ENCODE measurements at places on chromosomes 5 and 9.

DNA sequence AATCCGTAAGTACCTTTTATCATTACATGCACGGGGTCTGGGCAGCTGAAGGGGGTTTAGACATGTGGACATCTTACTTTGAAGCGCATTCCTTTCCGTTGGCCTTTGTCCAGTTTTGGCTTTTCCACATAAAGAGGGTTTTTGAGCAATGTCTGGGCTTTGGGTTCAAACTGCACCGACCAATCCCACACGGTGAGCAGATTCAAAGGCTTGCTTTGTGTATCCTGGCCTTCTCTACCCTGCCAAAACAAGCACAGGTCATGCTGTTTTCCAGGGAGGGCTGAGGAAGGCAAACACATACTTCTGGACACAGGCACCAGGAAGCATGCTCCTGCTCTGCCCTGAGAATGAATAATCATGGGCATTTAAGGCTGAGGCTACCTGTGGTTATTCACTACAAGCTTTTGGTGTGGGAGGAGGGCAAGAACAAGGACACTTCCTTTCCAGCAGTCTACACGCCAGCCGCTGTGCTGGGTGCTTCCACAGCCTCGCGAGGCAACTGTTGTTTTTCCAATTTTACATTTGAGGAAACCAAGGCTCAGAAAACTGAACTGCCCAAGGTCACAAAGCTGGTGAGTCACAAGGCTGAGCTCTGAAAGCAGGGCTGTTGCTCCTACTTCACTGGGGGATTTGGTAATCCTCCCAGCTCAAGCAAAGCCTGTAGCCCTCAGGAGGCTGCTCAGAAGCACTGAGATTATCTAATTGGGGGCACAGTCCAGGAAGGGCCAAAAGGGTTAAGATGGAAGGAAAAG is 59.8 kb upstream of the GOLPH3 start:
- no peak for DNase-seq

DNA sequence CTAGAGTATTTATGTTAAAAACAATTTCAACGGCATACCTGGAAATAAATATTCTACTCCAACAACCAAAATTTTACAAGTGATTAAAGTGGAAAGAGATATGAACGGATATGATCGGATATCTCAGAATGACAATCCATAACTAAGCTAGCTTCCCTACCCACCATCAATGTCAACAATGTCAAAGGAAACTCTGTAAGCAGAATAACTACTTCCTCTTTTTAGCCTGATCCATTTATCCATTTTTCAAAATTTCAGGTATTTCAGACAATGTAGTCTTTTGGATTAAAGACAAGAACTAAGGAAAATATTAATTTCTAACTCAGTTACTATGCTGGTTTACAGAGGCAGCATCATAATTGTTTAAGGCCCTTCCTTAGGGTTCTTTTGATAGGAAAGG is 188.7 kb downstream of the DENND1A start:
- DNase-seq, result no peak

GRCh38 chr9:128149001-128149701 is at the start of gene LCN2:
LCN2 (plus strand) TSS chr9:128149453; CDS start chr9:128149526, 73 bp downstream.
- DNase-seq, result no peak

DNA sequence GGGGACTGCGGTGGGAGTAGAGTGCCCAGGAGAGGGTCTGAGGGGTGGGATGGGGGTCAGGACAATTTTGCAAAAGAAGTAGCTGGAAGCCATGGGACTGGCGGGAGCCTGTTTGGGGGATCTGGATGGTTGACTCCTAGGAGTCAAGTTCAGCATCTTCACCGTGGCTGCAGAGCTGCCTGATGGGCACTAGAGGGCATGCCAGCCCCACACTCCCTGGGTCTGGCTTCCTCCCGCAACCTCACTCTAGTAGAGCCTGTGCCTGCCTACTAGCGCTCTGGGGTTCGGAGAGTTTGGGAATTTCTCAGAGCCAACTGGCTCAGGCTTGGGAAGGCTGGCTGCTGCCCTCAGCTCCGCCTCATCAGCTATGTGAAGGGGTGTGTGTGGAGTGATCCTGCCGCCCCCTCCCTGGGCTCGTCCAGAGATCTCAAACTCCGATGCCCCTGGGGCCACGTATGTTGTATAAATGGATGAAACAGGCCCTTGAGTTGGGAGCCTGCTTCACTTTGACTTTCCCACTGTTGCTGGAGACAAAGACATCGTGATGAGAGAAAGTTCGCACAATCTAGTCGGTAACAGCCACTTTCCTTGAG is 10.8 kb downstream of the TSPAN17 start:
- DNase-seq, result no peak

GRCh38 chr5:33975852-33976251 is 8.6 kb downstream of the SLC45A2 start:
- no peak for DNase-seq

- no peak for DNase-seq
Measured at GRCh38 chr9:99748266-99748665, 73.4 kb upstream of the NR4A3 start.

GRCh38 chr5:143166661-143167420 is 236.6 kb downstream of the NR3C1 start:
- DNase-seq, result no peak

GRCh38 chr5:172868924-172869591 is 35.0 kb downstream of the ERGIC1 start:
- peak; percentile 87 for DNase-seq

GRCh38 chr5:151051066-151051930 is 29.5 kb downstream of the TNIP1 start:
- no peak for DNase-seq

DNA sequence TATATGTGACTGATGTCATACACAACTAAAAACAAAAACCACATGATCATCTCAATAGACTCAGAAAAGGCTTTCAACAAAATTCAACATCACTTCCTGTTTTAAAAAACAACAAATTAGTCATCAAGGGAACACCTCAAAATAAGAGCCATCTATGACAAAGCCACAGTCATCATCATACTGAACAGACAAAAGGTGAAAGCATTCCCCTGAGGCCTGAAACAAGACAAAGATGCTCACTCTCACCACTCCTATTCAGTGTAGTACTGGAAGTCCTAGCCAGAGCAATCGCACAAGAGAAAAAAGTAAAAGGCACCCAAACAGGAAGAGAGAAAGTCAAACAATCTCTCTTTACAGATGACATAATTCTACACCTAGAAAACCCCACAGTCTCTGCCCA is 893.5 kb upstream of the EDIL3 start:
- no peak for DNase-seq

- no peak for DNase-seq
Measured at GRCh38 chr5:43616535-43616934, 13.6 kb downstream of the NNT start.

DNA sequence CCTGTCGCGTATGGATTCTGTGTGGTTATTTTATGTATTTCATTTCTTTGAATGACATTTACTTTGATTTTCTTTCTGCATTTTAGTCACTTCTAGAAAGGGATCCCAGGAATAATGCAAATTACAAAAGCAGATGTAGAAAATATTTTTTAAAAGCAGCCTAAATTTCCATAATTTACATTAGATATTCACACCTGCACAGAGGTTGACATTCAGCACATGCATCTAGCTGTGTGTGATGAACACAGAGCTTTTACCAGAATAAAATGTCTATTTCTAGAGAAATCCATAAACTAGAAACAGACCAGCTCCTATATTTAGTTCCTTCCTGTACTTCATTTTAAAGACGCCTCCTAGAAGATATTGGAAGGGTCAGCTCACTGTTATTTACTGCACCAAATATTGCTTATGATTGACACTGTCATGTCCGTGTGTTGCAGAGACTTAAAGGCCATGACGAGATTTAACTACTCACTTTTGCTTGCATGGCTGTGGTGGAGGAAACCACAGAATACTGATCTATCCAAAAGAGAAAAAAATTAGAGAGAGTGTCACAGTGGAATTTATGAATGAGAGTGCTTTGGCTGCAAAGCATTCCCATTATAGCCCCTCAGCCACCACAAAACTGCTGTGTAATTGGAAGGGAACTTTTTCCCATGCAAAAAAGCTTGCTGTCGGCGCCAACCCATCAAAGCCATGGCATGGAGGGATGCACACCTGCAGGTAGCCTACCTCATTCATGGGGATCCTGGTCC is 58.1 kb downstream of the EBF1 start:
- no peak for DNase-seq

- no peak for DNase-seq
Measured at GRCh38 chr9:34256987-34257585, 72.0 kb downstream of the KIF24 start.

DNA sequence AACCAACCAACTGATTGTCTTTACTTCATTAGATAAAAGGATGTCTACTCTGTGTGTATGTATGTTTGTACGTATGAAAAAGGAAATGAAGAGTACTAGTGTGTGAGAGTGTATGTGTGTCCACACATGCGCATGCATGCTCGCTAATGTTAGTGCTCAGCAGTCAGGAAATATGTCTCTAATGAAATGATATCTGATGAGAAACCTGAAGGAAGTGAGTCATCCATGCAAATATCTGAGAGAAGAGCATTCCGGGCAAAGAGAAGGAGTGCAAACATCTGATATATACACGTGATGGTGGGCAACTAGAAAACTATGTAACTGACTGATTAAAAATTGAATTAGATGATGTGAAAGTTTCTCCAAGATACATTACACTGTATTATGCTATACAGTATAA is 29.6 kb upstream of the UGCG start:
- no peak for DNase-seq

GRCh38 chr5:163938595-163938994 is 433.2 kb downstream of the MAT2B start:
- DNase-seq, result no peak

GRCh38 chr9:82183181-82183860 is 194.7 kb downstream of the SPATA31D1 start:
- DNase-seq, result no peak

DNA sequence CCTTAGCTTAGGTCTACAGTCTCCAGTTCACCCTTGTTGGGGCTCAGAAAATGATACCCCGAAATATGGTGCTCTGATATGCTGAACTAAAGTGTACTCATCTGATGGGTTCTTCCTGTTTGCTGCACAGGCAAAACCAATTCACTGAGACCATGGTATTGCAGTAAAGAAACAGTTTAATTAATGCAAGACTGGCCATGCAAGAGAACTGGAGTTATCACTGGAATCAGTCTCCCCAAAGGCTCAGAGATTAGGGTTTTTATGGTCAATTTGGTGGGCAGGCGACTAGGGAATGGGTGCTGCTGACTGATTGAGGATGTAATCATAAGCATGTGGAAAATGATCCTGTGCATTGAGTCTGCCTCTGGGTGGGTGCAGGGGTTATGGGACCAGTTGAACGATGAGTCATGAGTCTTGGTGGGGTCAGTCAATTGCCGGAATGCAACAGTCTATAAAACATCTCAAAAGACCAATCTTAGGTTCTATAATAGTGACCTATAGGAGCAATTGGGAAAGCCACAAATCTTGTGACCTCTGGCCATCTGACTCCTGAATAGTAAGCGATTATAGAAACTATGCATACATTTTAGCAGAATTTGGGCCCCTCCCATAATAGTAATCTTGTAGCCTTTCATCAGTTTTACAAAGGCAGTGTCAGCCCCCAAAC is 113.0 kb upstream of the ANKRD55 start:
- DNase-seq, result no peak

GRCh38 chr5:90897618-90898017 is 339.0 kb downstream of the ADGRV1 start:
- no peak for DNase-seq

DNA sequence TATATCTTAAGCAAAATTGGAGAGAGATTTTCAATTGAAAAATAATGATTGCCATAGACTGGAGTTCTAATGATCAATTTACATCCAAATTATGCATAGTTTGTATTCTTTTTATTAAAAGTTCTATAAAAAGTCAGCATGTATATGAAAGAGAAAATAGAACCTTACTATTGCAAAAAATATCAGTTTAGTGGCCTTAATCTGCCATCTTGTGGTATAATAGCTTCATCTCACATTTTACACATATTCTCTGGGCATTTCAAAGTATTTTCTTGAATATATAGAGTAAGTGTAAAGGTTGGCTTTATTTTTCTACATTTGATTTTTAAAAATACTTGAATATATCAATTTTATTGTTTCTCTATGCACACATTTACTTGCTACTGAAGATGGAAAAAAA is 1858.6 kb upstream of the CDH9 start:
- DNase-seq, result no peak

DNA sequence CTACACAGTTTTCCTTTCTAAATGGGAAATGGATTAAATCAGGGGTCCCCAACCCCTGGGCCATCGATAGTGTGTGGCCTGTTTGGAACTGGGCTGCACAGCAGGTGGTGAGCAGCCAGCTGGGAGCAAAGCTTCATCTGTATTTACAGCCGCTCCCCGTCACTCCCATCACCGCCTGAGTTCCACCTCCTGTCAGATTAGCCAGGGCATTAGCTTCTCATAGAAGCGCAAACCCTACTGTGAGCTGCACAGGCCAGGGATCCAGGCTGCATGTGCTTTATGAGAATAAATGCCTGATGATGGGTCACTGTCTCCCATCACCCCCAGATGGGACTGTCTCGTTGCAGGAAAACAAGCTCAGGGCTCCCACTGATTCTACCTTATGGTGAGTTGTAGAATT is 41.2 kb upstream of the FLT4 start:
- no peak for DNase-seq

GRCh38 chr9:126336736-126337325 is 10.2 kb downstream of the MVB12B start:
- no peak for DNase-seq

DNA sequence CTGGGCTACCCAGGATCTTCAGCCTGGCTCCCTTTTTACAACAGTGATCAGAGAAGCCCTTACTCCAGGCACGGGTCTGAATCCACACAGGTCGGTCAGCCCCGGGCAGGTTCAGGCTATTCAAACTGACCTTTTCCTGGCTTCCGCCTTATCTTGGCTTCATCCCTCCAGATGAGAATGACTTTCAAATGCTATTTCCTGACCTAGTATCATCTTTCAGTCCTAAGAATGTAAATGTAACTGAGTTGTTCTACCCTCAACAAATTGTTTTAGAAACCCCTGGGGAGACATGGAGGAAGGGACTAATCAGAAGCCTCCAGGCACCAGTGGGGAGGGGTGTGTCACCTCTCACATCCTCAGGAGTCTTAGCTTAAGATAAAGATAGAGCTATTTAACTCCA is 213.2 kb downstream of the EPB41L4A start:
- no peak for DNase-seq

- DNase-seq, result peak; percentile 100
Measured at GRCh38 chr5:125484742-125485641, 738.6 kb upstream of the ZNF608 start.

- no peak for DNase-seq
Measured at GRCh38 chr5:22242532-22242931, 610.6 kb downstream of the CDH12 start.

DNA sequence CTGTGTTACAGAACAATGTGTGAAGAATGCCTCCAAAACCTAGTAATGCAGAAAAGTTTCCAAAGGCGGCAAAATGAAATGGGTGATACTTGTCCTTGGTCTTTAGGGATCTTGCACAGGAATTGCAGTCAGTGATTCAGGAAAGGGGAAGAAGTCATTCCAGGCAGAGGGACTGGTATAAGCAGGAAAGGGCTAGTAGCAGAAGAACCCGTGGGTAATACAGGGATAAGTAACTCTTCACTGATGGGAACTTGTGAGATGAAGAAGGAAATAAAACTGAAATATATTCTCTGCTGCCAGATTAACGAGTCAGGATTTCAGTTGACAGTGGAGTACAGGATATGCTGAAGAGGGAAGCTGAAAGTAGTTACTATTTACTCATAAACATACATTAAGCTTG is 1.2 kb downstream of the SRFBP1 start:
- DNase-seq, result no peak

GRCh38 chr5:129019401-129019908 is 54.2 kb downstream of the SLC27A6 start:
- no peak for DNase-seq
